ENCODE measurements at places on chromosomes 12 and 14. TPM values are rescaled to one million over a fixed set of nuclear protein-coding genes. Genes with fewer than 3 reads are reported as not detected.

NINJ2 gene
- 6.5 TPM for total RNA-seq

TBC1D30 gene
- total RNA-seq, result 10.8 TPM

CCNK gene
- total RNA-seq, result 104 TPM

KRT78 gene
- not detected for total RNA-seq

PLEKHH1 gene
- 32.4 TPM for total RNA-seq

DNA sequence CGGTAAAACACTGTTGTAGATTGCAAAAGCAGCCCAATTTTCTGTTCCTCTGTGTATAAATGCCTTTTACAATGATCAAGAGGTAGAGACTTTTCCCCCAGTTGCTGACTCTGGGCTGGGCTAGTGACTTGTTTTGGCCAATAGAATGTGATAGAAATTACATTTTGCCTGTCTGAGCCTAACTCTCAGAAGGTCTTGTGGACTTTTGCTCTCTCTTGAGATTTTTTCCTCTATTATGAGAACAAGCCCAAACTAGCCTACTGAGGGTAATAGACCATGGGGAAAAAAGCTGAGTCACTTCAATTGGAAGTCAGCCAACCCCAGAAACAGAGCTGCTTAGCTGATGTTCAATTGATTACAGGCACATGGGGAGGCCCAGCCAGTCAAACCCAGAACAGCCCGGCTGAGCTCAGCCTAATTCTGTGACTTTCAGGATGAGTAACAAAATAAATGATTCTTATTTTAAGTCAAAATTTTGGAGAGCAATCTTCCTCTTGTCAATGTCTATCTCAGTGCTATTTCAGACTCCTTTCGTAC is 61.4 kb downstream of the MYF5 start:
- H3K36me3 ChIP-seq, result no peaks in the 10 kb centered on the region
- H3K27ac ChIP-seq, result no peak overlapping the region
- no peak for DNase-seq
- H3K4me1 ChIP-seq, result 0 out of 2 replicates have a peak, but pooled peaks cover 4% of the 10 kb centered on the region
- no peak overlapping the region for H3K4me3 ChIP-seq

DNA sequence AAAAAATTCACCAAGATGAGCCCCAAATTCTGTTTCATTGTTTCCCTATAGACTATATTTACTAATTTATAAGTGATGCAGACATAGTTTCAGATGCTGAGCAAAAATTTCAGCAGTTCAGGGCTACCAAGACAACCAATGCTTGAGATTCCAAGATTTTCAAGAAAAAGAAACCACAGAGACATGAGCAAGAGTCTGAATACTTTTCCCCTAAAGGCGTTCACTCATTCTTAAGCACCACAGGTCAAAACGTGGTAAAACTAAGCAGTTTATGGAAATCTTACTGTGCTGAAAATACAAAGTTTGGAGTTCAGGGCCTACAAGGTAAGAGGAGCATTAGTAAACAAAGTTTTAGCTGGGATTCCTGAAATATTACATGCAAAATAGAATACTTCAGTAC is 221.2 kb downstream of the KCNH5 start:
- no peak overlapping the region for H3K4me3 ChIP-seq
- DNase-seq, result no peak
- no peaks in the 10 kb centered on the region for H3K4me1 ChIP-seq
- H3K27me3 ChIP-seq, result no peaks in the 10 kb centered on the region

DNA sequence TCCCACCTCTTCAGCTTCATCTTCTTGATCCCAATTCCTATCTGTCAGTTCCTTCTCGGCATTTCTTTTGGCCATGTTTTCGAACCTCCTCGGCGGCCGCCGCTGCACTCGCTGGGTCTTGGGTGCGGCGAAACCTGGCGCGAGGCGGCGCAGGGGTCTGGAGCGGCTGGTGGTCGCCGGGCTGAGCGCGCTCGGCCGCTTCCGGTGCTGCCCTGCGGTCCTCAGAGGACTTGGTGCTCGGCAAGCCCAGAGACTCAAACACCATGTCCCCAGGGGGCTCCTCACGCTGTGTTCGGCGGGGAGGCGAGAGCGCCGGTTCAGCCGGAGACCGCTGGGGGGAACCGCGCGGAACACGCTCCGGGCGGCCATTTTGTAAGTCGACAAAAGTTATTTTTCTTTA is 51.8 kb downstream of the PPP1R36 start:
- no peak overlapping the region for H3K4me3 ChIP-seq
- no peaks in the 10 kb centered on the region for H3K36me3 ChIP-seq
- no peak overlapping the region for H3K27ac ChIP-seq
- no peak for DNase-seq
- no peaks in the 10 kb centered on the region for H3K27me3 ChIP-seq

DNA sequence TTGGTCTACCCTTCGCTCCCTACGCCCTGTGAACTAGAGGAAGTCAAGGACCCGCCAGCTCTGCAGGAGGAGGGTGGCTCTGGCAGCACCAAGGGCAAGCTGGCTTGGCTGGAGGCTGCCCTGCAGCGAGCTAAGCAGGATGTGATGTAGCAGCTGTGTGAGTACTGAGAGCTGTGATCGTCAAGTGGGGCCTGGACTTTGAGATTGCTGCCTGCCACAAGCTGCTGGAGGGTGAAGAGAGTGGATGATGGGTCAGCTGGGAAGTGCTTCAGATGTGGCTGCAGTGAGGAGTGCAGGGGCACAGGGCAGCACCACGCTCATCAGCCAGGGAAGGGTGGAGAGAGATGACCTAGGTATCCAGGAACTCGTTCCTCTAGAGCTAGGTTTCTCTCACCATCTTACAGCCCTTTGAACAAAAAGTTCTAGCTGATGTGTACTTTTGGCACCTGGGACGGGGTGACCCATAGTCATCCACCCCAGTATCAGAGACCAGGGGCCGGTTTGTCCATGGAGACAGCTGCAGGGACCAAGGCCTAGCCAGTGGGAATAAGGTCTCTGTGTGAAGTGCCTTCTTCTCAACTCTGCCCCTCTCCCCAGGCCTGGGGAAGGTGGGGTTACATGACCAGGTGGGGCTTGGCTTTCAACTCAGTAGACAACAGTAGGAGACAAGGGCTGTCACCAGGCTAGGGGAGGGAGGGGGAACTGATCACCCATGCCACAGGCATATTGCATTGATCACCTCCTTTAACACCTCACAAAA is 3.2 kb downstream of the KRT86 start:
- DNase-seq, result no peak
- H3K4me1 ChIP-seq, result peaks cover 33% of the 10 kb centered on the region
- no peak overlapping the region for H3K4me3 ChIP-seq
- H3K36me3 ChIP-seq, result no peaks in the 10 kb centered on the region
- no peak overlapping the region for H3K27ac ChIP-seq

DNA sequence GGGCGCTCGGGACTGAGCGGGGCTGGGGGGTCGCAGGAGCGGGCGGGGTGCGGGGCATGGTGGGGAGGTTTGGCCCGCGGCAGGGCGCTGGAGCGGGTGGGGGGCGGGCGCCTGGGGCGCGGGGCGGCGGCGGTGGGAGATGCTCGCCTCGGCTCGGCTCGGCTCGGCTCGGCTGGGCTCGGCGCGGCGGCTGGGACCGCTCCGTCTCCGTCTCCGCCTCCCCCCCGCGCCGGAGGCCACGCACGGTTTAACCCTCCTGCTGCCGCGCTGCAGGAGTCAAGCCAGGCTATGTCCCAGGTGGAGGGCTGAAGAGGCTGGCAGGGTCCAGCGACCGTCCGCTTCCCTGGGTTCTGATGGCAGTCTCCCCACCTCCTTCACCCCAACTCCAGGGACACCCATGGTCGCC is at the start of gene PIANP:
PIANP (minus strand) TSS at position 170 of the 406 bp plus-strand sequence. CDS start 2,754 bp downstream, outside the sequence.
- no peak within 1 kb of the TSS for H3K27ac ChIP-seq
- peak; percentile 77 for DNase-seq
- peaks cover 5% of the 10 kb centered on the region for H3K27me3 ChIP-seq
- H3K4me3 ChIP-seq, result peak within 1 kb of the TSS; percentile 48
- H3K36me3 ChIP-seq, result no peaks in the 10 kb centered on the region

- no peak for DNase-seq
- no peaks in the 10 kb centered on the region for H3K4me1 ChIP-seq
- no peak overlapping the region for H3K27ac ChIP-seq
- no peak overlapping the region for H3K4me3 ChIP-seq
- H3K27me3 ChIP-seq, result no peaks in the 10 kb centered on the region
- H3K36me3 ChIP-seq, result no peaks in the 10 kb centered on the region
Measured at GRCh38 chr14:79166171-79166570, 996.0 kb downstream of the NRXN3 start.

- no peaks in the 10 kb centered on the region for H3K36me3 ChIP-seq
- H3K4me3 ChIP-seq, result no peak overlapping the region
- no peak for DNase-seq
- no peaks in the 10 kb centered on the region for H3K4me1 ChIP-seq
Measured at GRCh38 chr12:107568718-107569117, 116.9 kb upstream of the PWP1 start.

- H3K27ac ChIP-seq, result no peak overlapping the region
- no peaks in the 10 kb centered on the region for H3K27me3 ChIP-seq
- peaks cover 30% of the 10 kb centered on the region for H3K4me1 ChIP-seq
- no peak overlapping the region for H3K4me3 ChIP-seq
- H3K36me3 ChIP-seq, result no peaks in the 10 kb centered on the region
- peak; percentile 38 for DNase-seq
Measured at GRCh38 chr14:106875503-106875902, 1349.1 kb downstream of the TMEM121 start.

DNA sequence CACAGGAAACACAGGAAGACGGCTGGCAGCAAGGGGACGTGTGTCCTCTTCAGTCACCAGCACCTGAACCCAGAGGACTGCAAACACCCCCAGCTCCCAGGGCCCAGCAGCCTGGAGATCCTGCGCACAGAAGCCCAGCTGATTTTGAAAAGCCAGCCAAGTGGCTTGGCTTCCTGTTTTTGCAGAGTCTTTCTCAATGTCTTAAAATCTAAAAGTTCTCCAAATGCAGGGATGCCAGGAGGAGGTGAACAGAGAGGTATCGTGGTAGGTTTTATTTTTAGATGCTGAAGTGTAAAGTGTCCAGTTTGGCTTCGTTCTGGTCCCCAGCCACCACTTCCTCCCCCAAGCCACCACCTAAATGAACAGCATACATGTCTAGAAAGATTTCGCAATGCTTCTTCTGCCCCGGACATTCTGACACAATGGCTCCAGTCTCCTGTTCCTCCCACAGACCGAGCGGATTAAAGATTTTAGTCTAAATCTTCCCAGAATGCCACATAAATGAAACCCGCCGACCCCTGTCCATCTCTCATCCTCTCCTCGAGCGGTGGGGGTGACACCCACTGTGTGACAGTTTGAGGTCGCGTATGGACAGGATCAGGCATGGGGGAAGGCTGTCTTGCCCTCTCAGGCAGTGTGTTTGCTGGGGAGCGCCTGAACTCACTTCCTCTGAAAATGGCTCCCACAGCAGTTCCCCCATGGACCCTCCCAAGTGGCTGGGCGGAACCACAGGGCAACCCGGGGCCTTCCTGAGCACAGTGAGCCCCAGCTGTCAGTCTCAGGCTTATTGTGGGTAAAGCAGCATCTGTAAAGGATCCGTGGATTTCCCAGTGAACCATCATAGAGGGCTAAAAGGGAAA is 41.6 kb downstream of the ITPK1 start:
- DNase-seq, result no peak
- no peak overlapping the region for H3K4me3 ChIP-seq
- H3K36me3 ChIP-seq, result no peaks in the 10 kb centered on the region
- H3K4me1 ChIP-seq, result peaks cover 21% of the 10 kb centered on the region

DNA sequence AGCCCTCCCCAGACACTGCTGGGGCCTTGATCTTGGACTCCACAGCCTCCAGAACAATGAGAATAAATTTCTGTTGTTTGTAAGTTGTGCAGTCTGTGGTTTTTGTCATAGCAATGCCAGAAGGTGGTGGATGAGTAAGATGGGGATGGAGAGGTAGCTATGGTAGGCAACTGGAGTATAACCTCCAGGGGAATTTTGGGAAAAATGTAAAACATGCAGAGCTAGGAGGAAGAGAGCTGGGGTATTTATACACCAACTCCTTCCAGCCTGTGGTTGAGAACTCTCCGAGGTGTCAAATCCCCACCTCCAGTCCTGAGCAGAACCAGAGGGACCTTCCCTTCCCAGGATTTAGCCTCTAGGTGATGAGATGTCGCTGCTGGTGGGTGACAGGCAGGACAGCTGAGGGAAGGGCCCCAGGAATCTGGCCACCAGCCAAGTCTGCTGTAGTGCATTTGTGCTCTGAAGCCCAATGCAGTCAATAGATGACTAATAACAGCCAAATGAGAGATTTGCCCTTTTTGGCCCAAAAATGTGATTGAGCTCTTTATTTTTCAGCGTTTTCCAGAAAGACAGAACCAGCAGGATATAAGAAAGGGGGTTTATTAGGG is 19.1 kb upstream of the CEP170B start:
- H3K36me3 ChIP-seq, result no peaks in the 10 kb centered on the region
- DNase-seq, result no peak
- H3K27ac ChIP-seq, result no peak overlapping the region
- H3K27me3 ChIP-seq, result no peaks in the 10 kb centered on the region

DNA sequence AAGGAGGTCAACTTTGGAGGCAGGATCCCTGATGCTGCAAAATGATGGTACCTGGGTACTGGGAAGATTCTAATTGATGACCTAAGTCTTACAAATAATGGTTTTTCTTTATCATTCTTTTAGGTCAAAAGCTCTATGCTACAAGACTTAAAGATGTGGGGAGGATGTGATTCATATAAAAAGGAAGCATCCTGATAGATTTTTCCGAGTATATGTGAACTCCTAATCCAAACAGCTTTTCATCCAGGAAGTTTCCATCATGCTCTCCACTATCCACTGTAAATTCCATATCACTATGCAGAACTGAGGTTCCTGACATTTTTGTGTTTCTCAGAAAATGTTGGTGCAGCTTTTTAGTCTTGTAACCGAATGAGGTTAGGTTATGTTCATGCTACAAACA is 293.2 kb downstream of the PAWR start:
- no peak for DNase-seq
- H3K27me3 ChIP-seq, result no peaks in the 10 kb centered on the region

GRCh38 chr14:93788543-93789227 is 400 bp upstream of the PRIMA1 start:
- no peaks in the 10 kb centered on the region for H3K36me3 ChIP-seq
- peak overlapping the region; percentile 46 for H3K4me3 ChIP-seq
- DNase-seq, result peak; percentile 44
- no peaks in the 10 kb centered on the region for H3K27me3 ChIP-seq
- H3K4me1 ChIP-seq, result 0 out of 2 replicates have a peak, but pooled peaks cover 4% of the 10 kb centered on the region

DNA sequence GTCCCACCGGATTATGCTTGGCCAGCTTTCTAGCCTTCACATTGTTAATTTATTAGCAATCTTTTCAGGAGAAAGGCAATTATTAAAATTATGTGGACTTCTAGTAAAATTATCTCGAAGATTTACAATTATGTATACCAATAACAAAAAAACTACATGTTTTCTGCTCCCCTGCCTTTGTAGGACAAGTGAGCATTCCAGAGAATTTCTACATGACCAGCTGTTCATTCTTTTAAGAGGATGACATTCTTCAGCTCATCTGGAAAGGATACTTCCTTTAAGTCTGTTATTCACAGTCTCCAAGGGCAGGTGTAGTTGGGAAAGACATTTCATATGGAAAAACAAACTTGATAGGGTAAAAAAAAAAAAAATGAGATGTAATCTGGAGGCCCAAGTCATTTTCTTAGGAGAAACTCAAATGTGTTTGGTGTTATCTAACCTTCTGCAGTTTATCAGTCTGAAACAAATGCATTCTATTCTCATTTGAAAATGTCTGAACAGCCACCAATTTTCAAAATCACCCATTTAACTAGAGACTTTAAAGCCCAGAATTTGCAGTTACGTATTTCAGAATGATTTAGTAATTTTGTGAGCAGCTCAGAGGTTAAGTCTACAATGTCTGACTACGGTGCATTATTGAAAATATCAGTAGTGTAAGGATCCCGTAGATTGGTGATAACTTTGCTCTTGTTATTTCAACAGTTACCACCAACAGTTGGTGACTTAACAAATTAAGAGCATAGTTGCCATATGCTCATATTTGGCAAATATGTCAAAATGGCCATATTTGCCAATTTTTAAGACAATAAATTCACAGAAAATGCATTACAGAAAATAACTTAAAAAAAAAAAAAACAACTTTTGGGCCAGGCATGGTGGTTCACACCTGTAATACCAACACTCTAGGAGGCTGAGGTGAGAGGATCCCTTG is 1.8 kb upstream of the PHLDA1 start:
- no peaks in the 10 kb centered on the region for H3K27me3 ChIP-seq
- peak overlapping the region; percentile 90 for H3K27ac ChIP-seq
- peaks cover 23% of the 10 kb centered on the region for H3K4me1 ChIP-seq
- H3K36me3 ChIP-seq, result no peaks in the 10 kb centered on the region
- peak overlapping the region; percentile 97 for H3K4me3 ChIP-seq
